Activated CD8-positive, alpha-beta T cell treated with anti-CD3 and anti-CD28 coated beads for 36 hours (primary cell): ENCODE measurements at places on chromosomes 2 and 18.
A peak's percentile ranks its signal among the peaks of the same experiment; 100 is the strongest.

DNA sequence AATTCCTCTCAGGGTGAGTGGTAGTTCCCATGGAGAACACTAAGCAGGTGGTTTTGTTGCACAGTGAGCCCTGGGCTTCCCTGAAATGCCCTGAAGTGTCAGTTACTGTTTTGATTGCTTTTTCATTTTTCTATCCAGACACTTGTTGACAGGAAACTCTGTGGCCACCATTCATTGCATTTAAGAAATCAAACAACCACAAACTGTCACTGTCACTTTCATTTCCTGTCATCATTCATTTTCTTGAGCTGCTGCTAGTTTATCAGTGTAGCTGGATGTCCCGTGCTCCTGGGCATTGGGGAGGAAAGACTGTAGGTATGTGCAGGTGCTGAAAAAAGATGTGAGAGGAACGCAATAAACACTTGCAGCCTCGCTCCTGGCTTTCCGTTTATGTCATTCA, 891.6 kb upstream of the ZEB2 start:
- DNase-seq = peak; percentile 39

- peak; percentile 37 for DNase-seq
Measured at GRCh38 chr2:54455563-54456361, at the start of gene SPTBN1. Gene SPTBN1 (plus strand): TSS chr2:54456327. CDS start chr2:54526419, 70,092 bp downstream.

DNA sequence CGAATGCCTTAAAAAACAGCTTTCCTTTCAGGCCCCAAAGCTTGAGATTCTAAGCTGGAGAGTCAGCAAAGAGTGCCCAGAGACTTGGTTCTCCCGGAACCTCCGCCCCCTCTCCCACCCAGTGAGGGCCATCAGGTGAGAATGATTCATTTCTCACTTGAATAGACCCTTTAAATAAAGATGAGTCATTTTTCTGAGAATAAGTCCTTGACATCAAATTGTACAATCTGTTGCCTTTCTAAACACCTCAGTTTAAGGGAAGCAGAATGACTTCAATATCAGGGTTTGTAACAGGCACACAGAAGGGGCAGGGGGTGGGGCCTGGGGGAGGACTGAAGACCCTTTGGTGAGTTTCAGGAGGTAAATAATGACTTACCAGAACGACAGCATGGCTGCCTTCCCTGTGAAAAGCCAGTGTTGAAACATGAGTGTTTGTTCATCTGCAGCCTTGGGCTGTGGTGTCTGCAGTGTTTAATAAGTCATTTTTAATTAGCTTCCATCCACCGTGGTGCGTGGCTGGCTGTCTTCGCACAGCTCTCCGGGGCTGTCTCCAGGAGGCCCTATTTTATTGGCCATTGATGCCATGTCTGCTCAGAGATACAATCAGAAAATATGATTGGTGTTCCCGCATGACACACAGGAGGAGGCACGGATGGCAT, 134.9 kb upstream of the ZNF236 start:
- peak; percentile 78 for DNase-seq

DNA sequence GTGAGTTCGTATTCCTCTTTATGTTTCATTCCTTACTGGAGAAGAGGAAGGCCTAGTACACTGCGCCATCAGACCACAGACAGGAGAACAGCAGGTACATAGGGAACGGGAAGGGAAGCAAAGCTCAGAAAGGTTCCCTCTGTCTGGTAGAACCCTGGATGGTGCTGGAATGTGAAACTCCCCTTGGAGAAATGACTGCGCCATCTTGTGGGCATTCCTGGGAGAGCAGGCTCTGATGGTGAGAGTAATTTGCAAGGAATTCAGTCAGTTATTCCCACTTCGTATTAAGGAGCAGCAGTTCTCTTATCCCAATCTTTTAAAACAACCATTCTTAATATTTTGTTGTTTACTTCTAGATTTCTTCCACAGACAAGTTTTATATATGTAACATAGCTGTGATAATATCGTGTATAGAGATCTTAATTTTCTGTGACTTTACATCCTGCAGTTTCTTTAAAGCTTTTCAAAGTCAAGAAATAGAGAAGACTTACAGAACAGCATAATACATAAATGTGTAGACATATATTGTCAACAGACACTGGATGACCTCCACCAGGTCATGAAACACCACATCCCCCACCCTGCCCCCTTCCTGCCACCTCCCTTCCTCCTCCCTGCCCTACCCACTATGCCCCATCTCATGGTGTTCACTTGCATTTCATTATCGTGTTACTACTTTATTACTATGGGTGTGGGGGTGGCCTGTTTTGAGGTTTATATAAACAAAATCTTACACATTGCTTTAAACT, 83.9 kb downstream of the ARHGEF4 start:
- peak; percentile 71 for DNase-seq

- DNase-seq = no peak
Measured at GRCh38 chr2:18301421-18302139, 258.9 kb downstream of the RDH14 start.

DNA sequence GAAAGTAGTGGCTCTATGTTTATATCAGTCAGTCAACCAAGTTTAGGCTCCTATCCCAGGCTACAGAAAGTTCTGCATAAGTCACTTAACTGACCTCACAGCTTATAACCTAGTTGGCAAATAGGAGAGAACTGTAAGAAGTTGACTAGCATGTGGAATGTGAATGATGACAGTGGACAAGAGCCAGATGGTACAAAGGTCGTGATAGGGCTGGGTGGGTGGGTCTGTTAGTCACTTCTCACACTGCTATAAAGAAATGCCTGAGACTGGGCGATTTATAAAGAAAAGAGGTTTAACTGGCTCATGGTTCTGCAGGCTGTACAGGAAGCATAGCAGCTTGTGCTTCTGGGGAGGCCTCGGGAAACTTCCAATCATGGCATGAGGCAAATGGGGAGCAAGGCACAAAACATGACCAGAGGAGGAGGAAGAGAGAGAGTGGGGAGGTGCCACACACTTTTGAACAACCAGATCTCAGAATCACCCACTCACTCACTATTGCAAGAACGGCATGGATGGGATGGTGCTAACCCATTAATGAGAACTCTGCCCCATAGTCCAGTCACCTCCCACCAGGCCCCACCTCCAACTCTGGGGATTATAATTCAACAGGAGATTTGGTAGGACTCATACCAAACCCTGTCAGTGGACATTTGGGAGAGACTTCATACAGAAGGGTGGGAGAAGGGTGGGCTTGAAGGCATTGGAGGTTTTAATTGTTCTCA, 68.8 kb downstream of the LTBP1 start:
- DNase-seq = no peak

GRCh38 chr2:19041434-19042041, 316.9 kb downstream of the OSR1 start:
- no peak for DNase-seq

GRCh38 chr18:57231864-57232263, 85.0 kb downstream of the BOD1L2 start:
- DNase-seq = no peak

GRCh38 chr2:219368690-219369191, 19.0 kb downstream of the DNPEP start:
- DNase-seq = no peak

GRCh38 chr2:62195421-62196277, at the start of gene B3GNT2:
Gene B3GNT2 (plus strand): TSS chr2:62196115. CDS start chr2:62222221, 26,106 bp downstream.
- peak; percentile 86 for DNase-seq

DNA sequence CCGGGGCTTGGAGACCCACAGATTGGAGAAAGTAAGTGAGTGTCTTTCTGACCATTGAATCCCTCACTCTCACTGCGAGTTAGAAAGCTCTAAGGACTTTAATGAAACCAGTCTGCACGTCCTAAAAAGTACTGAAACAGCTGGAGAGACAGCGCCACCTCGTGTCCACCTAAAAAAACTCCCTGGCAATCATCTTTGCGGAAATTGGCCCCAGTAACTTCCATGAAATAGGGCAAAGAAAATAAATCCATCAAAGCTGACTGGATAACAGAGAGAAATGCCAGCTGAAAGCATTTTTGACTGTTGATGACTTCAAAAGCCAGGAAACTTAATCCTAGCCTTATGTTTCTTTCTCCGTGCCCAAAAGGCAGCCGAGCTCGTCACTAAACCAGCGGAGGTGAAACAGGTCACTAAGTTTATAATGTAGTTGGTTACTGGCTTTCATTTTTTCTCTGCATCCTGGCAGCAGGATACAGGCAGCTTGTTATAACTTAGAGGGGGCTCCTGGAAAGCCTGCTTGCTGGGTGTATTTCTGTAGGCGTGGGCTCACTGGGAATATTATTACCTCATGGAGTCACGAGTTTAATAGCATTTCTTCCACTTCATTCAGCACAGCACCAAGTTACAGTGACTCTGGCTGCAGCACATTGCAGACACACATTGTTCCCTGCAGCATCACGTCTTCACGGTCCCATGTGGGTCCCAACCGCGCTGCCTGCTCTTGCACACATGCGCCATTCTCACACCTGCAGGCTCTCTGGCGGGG, 266.5 kb downstream of the HRH4 start:
- DNase-seq = peak; percentile 69

DNA sequence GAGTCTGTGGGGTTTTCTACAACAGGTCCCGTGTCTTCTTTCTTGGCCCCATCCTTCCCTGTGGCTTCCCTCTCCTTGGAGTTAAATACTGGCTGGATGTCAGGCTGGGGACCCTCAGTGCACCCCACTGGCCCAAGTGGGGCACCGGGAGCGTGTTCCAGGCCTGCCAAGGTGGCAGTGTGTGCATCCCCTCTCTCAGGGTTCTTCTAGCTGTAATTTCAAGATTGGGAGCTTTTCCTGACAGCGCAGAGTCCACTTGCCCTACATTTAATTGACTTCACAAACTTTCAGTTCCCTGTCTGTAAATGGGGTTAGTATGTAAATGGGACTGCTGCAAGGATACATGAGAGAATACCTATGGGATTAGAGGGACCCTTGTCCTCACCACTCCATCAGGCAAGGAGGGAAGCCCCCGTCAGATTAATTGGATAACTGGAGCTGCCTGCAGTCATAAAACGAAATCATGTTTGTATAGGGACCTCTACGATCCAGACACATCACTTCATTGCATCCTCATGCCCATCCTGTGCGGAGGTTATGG, 66.6 kb downstream of the IL1R2 start:
- no peak for DNase-seq

DNA sequence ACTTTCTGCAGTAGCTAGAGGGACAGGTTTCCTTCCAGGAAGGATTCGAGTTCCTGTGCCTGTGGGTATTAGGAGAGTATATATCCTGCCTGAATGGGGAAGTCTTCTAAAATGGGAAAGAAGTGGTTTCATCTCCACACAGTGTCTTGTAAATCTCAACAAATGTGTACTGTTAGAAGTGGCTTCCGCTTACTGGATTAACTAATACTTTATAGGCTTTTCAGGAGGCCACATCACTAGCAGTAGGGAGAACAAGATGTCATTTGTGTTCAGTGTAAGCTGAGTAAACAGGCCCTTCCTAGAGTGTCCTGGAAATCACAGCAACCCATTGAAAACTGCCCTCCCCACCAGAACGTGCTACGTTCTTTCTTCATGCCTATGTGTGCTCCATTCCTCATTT, 12.5 kb upstream of the POLR1B start:
- no peak for DNase-seq

GRCh38 chr2:221779614-221780067, 207.5 kb upstream of the EPHA4 start:
- no peak for DNase-seq

- no peak for DNase-seq
Measured at GRCh38 chr2:57432528-57432927, 614.1 kb upstream of the VRK2 start.
